ENCODE measurements at places on chromosomes 4 and X.

- no peak for DNase-seq
Measured at GRCh38 chr4:77155631-77156452, 1.2 kb upstream of the CCNG2 start.

DNA sequence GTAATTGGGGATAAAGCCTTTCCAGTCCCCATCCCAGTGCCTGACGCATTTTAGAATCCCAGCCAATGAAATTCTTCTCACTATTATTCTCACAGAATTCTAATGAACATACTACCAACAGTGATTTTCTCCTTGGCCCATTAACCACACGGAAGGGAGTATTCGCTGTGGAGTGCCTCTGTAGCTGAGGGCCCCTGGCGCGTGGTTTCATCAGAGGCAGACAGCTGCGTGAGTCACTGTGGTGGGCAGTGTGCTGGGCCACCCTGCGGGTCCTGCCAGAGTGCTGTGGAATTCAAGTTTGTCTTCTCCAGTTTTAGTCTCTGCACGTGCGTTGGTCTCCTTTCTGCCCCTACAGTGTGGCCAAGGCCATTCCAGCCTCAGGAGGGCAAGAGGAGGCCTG is 335.4 kb upstream of the FAT1 start:
- DNase-seq: no peak

GRCh38 chr4:38889143-38889542 is 21.5 kb downstream of the FAM114A1 start:
- DNase-seq: no peak

GRCh38 chrX:52852110-52852860 is 15.6 kb downstream of the XAGE3 start:
- DNase-seq: no peak

Measured in islet precursor cell (in vitro differentiated cells).